ENCODE measurements at places on chromosomes 11 and 22.
A peak's percentile ranks its signal among the peaks of the same experiment; 100 is the strongest.

GRCh38 chr11:64752175-64752970, 7.4 kb downstream of the PYGM start:
- no peak for DNase-seq

- no peak for DNase-seq
Measured at GRCh38 chr11:117595440-117595839, 201.6 kb downstream of the DSCAML1 start.

GRCh38 chr22:30340911-30341685, 14.4 kb upstream of the TBC1D10A start:
- no peak for DNase-seq

DNA sequence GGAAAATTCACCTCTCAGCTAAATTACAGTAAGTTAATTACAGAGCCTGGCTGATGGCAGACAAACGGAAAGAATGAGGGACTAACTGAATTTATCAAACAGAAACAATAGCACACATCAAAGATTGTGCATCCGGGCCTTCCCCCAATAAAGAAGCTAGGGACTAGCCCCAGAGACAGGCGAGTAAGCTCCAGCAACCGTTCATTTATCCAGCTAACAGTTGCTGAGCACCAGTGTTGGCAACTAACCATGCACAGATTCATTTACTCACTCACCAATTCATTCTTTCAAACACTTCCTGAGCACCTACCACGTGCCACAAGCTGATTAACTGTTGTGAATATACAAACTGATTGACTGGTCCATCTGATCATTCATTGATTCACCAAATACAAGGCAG, 51.2 kb downstream of the SMCO4 start:
- no peak for DNase-seq

- DNase-seq: peak; percentile 81
Measured at GRCh38 chr11:613369-613968, 2.3 kb downstream of the IRF7 start.

- no peak for DNase-seq
Measured at GRCh38 chr11:110870816-110871522, 158.7 kb upstream of the ARHGAP20 start.
